CD4-positive, alpha-beta T cell treated with Interleukin-10 for 1 hour (primary cell): ENCODE measurements at places on chromosomes 7 and 10.

DNA sequence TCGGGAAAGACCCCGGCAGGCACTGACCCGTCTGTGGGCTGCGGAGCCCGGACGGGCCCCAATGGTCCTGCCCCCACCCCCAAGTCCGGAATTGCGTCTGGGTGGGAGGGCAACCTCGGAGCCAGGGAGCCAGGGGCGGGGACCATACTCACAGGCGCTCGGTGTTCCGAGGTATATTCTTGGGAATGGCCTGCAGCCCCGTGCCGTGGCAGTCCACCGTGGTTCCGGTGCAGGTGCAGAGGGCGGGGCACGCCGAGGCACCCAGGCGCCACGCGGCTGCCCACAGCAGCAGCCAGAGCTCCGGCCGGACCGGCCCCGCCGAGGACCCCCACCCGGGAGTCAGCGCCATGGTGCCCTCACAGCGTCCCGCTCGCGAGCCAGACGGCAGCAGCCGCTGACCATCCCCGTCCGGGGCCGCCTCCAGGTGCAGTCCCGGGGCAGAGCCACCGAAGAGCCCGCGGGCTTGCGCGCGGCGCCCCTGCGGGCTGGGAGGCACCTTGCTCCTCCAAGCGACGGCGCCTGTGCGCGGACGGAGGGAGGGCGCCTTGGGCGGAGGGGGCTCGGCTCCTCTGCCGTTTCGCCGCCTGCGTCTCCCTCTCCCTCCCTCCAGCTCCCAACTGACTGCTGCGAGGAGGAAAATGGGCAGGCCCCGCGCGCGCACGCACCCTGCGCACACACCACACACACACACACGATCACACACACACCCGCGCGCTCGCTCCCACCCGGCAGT is at the start of gene SLIT1:
TSS of gene SLIT1 (minus strand) at position 634 of the 733 bp plus-strand sequence. CDS start at position 349, 285 bp downstream.
- no peak for DNase-seq

- DNase-seq = no peak
These were observed 46.9 kb upstream of the SEPTIN7 start for GRCh38 chr7:35753761-35754603.

DNA sequence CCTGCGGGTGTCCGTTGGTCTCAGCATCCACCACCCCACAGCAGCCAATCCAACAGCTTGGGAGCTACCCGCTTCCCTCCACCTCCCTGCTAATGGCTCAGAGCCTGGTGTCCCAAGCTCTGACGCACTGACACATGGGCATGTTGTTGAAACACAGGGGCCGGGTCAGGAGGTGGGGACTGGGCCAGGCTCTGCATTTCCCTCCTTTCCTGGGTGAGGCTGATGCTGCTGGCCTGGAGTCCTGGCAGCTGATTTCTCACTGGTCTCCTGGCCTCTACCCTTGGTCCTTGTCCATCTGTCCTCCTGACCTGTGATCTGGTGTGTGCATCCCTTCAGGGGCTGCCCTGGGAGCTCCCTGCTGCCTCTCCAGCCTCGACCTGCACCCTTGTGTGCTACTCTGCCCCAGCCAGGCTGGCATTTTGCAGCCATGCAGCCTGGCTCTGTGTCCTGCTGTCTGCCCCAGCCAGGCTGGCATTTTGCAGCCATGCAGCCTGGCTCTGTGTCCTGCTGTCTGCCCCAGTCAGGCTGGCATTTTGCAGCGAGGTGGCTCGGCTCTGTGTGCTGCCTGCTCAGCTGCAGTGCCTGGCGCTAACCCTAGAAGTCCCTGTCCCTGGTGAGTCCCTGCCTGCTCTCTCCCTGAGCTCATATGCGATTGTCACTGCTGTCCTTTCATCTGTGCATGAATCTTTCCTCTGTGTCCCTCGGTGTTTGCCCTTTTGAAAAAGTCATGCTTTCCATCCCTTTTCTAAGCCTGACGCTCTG is 14.0 kb downstream of the AMZ1 start:
- no peak for DNase-seq

DNA sequence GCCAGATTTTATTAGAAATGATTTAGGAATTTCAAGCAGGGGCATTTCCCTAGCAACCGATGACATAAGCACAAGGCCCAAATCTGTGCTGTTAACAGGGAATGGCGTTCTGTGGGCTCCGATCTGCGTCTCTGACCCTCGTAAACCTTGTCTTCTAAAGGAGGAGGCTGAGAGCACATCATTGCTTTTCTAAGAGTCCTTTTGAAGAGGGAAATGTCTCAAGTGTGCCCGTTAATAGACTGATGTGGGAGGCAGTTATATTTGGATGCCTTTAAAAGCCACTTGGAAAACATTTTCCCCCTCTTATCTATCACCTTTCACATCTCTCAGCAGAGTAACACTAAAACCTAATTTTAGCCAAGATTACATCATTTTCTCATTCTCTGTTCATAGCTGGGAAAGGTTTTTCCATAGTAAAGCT is 424.1 kb upstream of the GALNT17 start:
- DNase-seq = no peak

- DNase-seq = no peak
These were observed 30.3 kb upstream of the NCAPG2 start for GRCh38 chr7:158734861-158735260.

- peak; percentile 25 for DNase-seq
These were observed 34.0 kb downstream of the PODXL start for GRCh38 chr7:131522325-131522930.

- DNase-seq = no peak
These were observed 1151.7 kb upstream of the LRRN3 start for GRCh38 chr7:109939207-109939606.

GRCh38 chr10:132333386-132333785 is 1.4 kb downstream of the LRRC27 start:
- no peak for DNase-seq

DNA sequence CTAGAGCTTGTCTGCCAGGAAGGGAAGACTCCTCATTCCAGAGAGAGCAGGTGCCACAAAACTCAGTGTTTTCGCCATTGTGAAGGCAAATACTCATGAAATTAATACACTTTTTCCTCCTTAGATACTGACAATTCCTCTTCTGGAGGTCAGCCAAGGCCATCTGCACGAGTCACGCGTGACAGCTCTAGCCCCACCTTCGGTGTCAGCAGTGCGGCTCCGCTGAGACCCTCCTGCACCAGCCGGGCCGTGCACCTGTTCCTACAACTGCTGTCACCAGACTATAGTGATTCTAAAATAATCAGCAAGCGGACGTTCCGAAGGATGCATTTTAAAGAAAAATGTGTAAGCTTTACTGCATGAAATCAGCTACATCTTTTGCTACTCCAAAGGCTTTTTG is 127.7 kb downstream of the DIP2C start:
- no peak for DNase-seq

DNA sequence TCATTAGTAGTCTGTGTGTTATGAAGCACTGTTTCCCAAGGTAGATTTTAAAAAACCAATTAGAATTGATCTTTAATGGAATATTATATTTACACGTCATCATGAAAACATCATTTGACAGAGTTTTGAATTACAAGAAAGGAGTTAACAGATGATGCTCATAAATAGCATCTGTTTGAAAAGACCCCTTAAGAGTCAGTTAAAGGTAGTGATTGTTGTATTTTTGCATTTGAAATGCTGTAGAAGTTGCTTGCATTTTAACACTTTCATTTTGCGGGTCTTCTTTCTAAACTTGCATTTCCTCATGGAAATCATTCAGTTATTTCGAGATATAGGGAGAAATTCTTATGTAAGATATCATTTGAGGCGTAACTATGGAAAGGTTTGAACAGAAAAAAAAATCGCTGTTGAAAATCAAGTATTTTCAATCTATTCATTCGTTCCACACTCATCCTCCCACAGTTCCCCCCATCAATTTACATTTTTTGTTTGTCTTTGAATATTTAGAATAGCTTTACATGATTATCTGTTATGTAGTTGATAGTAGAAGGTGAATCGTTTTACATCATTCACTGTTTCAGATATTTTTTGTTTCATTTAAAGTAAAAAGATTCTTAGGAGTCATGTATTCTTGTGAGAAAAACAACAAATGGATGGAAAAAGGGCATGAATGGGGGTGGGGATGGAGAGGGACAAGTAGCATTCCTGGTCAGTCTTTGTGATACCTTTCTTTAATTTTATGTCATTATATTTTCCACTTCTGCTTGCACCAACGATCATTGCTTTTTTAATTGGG is 3.0 kb upstream of the SKIDA1 start:
- DNase-seq = no peak

- DNase-seq = no peak
These were observed 8.5 kb upstream of the ZNF22 start for GRCh38 chr10:44992070-44992731.

DNA sequence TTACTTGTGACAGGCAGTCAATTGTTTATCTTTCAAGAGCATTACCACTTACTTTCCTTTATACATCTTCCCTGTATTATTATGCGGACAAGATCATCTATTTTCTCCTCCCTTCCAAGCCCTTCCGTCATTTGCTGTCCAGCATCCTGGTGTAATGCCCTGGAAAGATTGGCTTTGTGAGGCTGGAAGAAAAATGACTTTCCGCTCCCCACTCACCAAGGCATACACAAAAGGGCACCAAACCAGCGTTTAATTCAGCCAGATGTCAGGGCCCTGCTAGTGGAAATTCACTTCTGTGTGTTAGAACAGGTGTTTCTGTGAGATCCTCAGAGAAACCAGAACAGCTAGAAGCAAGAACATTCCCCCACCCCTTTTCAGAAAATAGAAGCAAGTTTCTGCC is 128.1 kb upstream of the NANOS1 start:
- no peak for DNase-seq

DNA sequence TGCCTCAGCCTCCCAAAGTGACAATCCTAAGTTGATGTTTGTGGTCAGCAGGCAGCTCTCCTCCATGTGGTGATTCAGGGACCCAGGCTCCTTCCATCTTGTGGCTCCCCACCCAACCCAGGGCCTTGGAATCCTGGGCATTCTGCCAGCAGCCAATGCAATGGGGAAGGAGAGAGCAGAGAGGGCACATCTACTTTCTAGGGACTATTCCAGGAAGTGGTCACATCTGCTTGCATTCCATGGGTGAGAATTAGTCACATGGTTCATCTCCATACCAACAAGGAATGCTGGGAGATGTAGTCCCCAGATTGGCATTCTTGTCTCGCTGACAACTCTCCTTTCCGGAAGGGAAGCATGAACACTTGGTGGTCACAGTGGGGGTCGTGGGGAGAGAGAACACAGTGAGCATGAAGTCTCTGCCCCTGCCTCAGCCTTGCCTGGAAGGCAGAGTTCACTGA is 9.9 kb upstream of the SRRM3 start:
- DNase-seq = no peak

DNA sequence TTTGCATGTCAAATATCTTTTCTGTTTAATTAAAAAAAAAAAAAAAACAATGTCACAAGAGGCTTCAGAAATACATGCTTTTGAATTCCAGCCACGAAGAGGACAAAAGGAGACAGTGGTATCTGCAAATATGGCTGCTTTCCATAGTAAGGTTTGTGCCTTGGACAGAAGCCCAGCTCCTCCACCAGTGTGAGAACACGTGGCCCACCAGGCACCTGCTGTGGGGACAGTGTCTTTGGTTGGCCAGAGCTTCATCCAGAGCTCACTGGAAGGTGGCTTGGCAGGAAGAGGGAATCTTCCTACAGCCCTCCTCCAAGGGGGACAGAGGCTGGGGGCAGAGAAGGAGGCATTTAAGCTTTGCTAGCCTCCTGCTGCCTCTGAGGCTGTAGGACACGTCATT is 144.6 kb downstream of the GLCCI1 start:
- no peak for DNase-seq

GRCh38 chr10:55141892-55142291 is 340.9 kb upstream of the PCDH15 start:
- no peak for DNase-seq
